ENCODE measurements at places on chromosomes 3 and 15. TPM values are rescaled to one million over a fixed set of nuclear protein-coding genes. Genes with fewer than 3 reads are reported as not detected.
A peak's percentile ranks its signal among the peaks of the same experiment; 100 is the strongest.

Gene ASB14
- total RNA-seq: not detected

Gene CILP
- total RNA-seq: 40.4 TPM

DNA sequence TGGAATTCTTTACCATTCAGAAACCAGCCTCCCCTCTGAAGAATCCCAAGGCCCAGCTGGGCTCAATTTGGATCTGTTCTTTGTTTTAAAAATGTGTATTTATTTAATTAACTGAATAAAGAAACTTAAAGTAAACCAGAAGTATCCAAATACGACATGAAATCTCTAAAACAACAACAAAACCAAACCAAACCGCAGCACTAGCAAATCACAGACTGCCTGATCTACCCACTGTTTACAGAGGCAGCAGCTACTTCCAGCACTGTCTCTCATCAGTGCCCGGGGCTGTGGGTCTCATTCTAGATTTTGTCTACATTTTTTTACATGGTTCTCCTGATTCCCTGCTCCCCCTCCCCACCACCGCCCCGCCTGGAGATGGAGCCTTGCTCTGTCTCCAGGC is 2.3 kb downstream of the FLNB start:
- DNase-seq: no peak
- peaks cover 76% of the 10 kb centered on the region for H3K4me1 ChIP-seq
- no peaks in the 10 kb centered on the region for H3K36me3 ChIP-seq
- H3K27me3 ChIP-seq: no peaks in the 10 kb centered on the region

GRCh38 chr3:81658322-81658997 is 103.0 kb downstream of the GBE1 start:
- no peak overlapping the region for H3K27ac ChIP-seq
- DNase-seq: no peak
- H3K4me1 ChIP-seq: no peaks in the 10 kb centered on the region

- no peaks in the 10 kb centered on the region for H3K4me1 ChIP-seq
- no peak overlapping the region for H3K27ac ChIP-seq
- H3K36me3 ChIP-seq: no peaks in the 10 kb centered on the region
- H3K27me3 ChIP-seq: no peaks in the 10 kb centered on the region
These were observed 50.2 kb downstream of the CDCP1 start for GRCh38 chr3:45095916-45096526.

GRCh38 chr15:25849157-25849921 is 13.8 kb downstream of the ATP10A start:
- H3K27me3 ChIP-seq: no peaks in the 10 kb centered on the region
- peak overlapping the region; percentile 51 for H3K4me3 ChIP-seq
- peak overlapping the region; percentile 94 for H3K27ac ChIP-seq
- no peak for DNase-seq
- no peaks in the 10 kb centered on the region for H3K36me3 ChIP-seq

Measured in esophagus muscularis mucosa (tissue), 4 donors.